ENCODE measurements at places on chromosomes 1 and 21.

DNA sequence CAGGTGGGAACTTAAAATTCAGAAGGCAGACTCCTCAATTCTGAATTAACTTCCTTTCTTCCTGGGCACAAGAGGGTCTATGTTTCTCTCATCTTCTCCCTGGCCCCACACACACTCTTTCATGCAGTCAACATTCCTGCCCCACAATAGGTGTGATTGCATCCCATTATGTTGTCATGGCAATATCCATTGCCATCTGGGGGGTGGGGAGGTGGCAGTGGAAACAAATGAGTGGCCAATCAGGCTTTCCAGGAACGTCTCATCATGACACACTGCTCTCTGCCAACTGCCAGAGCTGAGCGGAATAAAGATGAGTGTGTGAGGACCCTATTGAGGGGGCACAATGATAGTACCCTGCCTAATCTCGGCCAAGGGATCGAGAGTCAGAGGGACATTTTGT is 80.4 kb downstream of the KCND3 start:
- DNase-seq: no peak

DNA sequence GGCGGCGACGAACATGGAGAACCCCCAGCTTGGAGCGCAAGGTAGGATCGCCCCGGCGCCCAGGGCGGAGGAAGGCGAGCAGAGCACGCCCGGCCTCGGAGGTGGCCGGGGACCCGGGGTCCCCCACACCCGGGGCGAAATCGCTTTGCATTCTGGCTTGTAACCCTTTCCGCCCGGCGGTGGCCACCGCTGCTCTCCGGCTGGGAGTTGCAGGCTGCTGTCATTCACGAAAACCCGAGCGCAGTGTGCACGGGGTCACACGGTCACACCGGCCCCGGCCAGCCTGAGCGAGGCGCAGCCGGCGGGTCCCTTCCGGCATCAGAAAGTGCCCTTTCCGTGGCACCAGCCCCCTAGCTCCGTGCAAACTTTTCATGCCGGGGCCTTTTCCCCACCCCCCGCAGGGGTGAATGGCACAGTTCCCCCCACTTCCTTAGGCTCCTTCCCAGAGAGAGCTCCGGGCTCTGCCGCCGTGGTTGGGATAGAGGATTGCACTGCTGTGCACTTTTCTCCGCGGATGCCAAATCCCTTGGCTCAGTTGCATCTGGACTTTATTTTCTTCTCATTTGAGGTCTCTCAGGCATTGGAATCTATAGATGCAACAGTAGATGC is 802 bp downstream of the KAZN start:
- no peak for DNase-seq

DNA sequence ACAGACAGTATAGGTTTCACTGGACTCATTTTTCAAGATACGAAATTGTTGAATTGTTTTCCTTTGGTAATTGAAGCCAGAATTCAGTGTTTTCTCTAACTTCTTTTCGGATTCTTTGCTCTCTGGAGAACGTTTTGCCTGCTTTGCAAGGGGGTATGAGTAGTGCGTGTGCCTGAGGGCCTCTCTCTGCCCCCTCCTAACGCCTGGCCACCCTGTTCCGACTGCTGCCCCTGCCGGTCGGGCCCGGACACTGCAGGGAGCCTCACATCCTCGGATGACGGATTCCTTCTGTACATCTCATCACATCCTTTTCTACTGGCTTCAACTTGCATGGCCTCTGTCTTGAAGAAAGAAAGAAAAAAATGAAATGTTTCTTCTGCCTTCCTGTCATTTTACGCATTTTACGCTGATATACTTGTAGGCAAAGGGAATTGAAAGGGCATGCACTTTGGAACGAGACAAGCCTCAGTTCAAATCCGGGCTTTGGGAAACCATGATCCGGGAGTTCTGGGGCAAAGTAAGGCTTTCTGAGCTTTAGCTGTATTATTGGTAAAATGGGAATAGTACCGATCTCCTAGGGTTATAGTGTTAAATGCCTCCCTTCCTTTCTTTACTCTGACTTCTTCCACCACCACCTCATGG is 65.1 kb downstream of the DISC1 start:
- no peak for DNase-seq

DNA sequence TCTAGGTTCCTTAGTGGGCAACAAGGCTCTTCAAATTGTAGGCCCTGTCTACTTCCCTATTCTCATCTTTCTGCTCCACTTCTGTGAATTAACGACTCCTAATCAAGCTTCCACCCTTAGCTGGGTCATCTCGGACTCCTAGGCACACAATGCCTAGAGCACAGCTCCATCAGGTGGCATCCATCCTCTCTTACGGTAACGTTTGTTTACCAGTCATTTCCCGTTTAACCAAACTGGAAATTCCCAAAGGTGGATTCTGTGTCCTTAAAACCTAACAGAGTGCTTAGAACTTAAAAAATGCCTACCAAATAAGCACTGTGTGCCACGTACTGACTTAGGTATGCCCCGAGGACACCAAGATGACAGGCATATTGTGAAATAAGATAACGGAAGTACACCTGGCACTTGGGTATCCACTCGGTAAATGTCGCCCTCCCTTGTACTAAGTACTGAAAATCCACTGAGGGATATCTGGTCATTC is 1.5 kb downstream of the PARP1 start:
- peak; percentile 58 for DNase-seq

DNA sequence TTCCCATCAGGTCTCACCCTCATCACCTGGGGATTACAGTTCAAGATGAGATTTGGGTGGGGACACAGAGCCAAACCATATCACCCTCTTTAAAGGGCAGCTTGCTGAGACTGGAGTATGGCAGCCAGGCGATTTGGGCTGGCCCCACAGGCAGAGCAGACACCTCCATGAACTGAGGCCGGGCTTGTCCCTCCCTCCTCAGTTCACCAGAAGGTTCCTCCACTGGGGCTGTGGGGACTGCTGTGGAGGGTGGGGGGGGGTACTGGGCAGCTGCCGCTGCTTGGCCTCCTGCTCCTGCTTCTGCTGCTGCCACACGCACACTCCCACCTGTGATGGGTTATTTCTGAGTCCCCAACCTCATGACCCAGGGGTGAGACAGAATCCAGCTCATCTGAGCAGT is 53.9 kb upstream of the PDE9A start:
- no peak for DNase-seq

DNA sequence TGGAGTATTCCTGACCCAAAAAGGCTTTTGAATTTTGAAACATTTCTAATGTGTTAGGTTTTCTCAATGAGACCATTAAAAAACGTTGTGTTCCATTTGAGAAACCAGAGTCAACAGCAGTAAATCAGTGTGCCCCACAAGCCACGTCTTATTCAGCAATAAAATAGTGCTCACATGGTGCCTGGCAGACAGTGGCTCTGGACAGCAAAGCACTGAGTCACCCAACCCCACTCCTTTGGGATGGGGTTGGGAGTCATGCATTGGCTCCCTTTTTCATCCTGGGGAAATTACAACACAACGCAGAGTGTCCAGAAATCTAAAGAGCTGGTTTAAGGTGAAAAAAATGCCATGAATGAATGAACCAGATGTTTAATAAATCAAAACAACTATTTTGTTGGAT is 46.5 kb downstream of the KCNJ15 start:
- DNase-seq: no peak

- DNase-seq: no peak
Measured at GRCh38 chr21:35782667-35783066, 277.7 kb downstream of the SETD4 start.

GRCh38 chr1:35641233-35641866 is at the start of gene PSMB2:
PSMB2 (minus strand) TSS chr1:35641526; CDS start chr1:35641432, 94 bp downstream.
- peak; percentile 97 for DNase-seq

DNA sequence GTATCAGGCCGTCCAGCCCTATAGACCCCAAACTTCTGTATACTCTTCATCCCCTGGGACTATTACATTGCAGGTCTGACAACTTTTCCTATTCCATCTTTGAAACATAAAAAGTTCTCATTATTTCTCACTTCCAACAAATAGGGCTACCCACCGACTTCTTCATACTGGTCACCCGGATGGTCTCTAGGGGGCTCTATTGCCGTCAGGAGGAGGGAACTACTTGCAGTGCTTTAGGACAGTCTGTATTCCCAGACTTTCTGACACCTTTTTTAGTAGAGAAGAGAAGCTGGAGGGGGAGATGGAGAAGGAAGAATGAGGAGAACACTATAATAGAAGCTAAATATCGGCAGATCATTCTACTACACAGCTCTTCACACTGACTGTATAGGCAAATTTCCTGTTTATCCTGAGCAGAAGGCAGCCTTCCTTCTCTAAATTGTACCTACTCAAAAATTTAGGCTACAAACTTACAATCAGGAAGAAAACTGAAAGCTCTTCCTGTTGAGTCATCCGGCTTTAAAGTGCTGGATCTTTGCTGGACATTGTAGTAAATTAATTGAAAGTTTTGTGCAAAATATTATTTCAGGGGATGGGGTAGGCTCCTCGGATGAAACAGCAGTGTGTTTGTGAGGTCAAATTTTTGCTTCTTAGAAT is 54.6 kb downstream of the CDC7 start:
- DNase-seq: no peak

GRCh38 chr1:109713636-109714035 is 1.6 kb downstream of the GSTM5 start:
- no peak for DNase-seq

DNA sequence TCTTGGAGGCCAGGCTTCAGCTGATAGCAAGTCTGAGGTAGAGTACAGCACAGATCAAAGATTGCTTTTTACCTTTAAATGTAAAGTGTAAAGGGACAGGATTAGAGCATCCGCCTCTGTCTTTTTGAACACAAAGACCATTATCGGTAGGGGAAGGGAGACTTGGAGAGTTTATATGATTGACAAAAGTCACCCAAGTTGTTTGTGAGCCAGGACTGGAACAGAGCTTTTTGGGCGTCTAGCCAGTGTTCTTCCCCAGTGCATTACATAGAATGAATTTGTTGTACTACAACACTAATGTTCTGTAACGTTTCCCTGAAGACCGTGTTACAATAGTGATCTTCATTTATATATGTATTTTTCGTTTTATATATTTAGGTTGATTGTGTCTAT is 9.3 kb upstream of the PIGC start:
- no peak for DNase-seq

DNA sequence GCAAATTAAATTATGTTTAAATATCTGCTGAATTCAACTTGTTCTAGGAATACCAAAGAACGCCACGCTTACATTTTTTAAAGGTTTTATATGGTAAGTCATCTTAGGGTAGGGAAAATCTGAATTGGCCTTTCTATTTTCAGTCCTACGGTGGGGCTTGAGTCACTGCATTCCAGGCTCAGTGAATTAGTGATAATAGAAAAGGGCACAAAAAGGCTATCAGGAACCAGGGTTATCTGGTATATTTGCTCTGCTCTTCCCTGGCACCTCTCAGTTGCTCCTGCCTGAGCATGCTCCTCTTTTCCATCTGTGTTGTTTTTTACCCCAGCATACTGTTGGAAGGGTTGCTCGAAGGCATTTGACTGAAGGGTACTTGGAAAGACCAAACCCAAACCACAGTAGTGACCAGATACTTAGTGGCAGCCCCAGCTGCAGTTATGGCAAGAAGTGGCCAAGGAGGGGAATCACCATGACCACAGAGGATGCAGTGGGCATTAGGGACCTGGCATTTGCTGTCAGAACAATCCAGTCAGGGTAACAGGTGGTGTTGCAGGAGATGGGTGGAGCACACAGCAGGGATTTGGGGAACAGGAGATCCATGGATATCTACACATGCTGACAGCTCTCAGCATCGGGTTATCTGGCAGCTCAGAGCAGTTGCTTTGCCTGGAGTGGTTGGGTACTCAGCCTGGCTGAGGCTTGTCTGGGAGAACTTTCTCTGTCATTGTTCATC is 2.3 kb downstream of the OVAAL start:
- no peak for DNase-seq

DNA sequence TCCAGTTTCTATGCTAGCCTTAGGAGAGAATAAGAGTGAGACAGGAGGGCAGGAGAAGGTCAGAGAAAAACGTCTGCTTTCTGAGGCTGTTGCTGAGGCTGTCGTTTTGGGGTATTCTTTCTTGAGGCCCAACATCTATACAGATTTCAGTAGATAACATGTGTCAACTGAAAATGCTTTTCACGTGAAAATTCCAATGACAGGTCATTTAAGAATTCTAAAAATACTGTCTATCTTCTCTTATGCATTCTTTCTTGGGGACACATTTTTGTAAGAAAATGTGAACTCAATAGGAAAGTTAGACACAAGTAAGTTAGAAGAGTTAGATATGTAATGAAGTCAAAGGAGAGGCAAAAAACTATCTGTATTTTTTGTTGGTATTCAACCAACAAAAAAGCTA is 150.8 kb downstream of the TGFB2 start:
- no peak for DNase-seq

DNA sequence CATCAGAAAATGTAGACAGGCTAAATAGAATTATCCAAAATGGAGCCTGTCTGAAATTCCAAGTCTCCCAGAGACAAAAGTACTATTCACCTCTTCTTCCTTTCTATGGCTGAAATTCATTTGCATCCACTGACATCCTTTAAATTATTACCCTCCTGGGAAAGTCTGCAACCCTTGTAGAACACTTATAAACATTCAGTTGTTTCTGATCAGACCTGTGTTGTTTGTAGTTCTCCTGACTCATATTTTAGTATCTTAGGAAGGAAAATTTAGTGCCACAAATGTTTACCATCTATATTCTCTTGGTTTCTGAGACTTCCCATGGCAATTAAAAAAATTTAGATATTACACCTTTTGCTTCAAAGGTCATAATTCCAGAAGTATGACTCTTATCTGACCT is 69.6 kb upstream of the C1orf105 start:
- DNase-seq: no peak

DNA sequence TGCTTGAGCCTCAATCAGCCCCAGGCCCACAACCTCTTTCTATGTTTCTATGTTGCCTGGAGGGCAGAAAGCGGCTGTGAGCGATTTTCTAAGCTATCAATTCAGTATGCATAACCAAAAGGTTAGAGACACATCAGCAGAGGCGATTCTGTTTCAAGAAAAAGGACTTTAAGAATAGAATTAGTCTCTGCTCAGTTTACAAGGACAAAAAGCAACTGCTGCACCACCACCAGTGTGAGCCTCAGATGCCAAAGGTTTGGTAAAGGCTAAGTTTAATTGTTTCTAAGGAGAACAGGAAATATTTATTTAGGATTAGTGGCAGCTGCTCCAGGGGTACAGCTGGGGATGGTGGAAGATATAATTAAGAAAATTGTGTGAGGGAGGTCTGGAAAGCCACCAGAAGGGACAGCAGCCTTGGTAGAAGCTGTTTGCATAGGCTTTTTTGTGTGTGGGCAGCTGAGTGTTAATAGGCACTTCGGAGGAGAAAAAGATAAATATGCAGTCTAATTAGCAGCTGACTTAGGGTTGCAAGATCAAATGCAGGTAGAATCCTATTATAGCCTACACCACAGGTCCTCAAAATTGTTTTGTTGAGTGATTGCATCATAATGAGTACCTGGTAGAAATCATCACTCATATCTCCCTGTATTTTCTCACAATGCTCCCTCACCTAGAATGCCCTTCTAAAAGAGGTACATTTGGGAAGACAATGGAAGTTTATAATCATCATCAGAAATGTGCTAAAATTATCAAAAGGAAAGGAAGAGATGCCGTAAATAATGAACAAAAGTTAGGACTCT is 35.8 kb downstream of the ZC3H11B start:
- DNase-seq: no peak
